ENCODE measurements at places on chromosomes 12 and 14.

DNA sequence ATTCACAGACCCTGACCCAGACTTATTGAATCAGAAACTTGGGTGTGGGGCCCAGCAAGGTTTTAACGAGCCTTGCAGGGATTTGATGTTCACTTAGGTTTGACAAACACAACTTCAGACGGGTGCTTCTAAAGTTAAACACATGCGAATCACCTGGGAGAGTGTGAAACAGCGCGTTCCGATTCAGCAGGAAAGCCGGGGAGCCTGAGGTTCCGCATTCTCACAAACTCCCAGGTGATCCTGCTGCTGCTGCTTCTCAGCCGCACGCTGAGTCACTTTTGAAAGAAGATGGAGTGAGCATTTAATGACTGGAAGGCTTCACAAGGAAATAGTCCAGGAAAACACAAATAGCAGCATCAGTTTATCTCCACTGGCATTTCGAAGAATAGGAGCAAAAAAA is 44.2 kb upstream of the DDX11 start:
- DNase-seq, result no peak

DNA sequence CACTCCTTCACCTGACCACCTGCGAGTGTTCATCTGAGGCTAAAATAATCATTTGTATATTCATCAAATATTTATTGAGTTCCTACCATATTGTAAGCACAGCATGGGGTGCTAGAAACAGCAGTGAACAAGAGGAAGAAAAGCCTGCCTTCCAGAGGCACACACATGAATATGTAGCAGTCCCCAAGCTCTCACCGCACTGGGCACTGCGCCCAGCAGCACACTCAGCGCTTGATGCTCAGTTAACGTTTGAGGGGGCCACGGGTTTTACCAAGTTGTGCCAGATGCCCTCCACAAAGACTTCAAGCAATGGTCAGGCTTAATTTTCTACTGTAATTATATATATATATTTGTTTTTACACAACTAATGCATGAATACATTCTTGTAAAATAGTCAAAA is 52.0 kb downstream of the HELB start:
- no peak for DNase-seq

DNA sequence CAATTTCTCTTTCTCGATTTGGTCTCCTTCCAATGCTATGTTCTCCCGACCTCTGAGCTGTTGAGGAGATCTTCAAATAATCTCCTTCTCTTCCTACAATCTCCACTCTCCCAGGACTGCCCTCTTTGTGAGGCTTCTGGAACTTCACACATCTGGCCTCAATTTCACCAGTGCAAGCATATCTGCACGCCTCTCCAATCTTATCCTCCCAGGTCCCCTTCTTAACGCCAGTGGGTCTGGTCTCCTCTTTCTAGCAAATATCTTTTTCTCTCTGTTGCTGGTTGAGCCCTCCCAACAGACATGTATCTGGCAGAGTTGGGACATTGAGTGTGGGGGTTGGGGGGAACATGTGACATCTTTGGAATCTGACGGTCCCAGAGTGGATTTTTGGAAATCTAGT is 17.9 kb downstream of the RTL1 start:
- no peak for DNase-seq

DNA sequence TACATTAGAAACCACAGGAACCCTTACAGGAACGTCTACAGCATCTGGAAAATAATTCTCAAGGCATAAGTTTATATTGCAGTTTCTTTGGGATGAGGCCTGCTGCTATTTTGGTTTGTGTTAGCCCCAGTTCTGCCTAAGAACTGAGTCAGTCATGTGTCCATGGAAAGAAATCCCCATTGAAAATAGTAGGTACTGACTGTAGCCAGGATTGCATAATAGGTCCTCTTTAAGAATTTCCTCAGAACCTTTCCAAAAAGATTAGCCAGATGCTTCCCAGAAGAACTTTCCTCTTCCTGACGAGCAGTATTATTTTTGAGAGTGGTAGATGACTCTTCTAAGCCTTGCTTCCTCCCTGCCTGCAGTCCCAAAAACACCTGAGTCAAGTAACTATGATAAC is 52.6 kb downstream of the RASSF8 start:
- DNase-seq, result no peak

DNA sequence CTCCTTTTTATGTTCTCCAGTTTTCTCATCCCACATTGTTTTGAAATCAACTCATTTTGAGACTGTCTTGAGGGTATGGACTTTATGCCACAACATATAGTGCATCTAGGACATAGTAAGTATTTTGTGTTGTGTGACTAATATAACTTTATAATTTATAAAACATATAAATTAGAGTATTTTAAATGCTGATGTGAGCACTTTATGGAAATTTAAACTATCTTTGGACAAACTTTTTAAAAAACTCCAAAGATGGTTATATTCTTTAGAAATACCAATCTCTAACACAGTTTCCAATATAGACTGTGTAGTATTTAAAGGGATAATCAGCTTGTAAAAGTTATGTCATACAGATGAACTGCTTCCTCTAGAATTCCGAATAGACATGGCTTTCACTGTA is 87.4 kb downstream of the LRIG3 start:
- no peak for DNase-seq

All from cortex of kidney (tissue), 1 donor.